Forelimb muscle (tissue), 1 donor: ENCODE measurements at places on chromosomes 7 and 10. TPM values are rescaled to one million over a fixed set of nuclear protein-coding genes. Genes with fewer than 3 reads are reported as not detected.

- DNase-seq: no peak
These were observed 44.2 kb upstream of the TMEM213 start for GRCh38 chr7:138753610-138754009.

- no peak for DNase-seq
These were observed 98.7 kb downstream of the NOC3L start for GRCh38 chr10:94264085-94264484.

LEP gene
- polyA plus RNA-seq: not detected

DNA sequence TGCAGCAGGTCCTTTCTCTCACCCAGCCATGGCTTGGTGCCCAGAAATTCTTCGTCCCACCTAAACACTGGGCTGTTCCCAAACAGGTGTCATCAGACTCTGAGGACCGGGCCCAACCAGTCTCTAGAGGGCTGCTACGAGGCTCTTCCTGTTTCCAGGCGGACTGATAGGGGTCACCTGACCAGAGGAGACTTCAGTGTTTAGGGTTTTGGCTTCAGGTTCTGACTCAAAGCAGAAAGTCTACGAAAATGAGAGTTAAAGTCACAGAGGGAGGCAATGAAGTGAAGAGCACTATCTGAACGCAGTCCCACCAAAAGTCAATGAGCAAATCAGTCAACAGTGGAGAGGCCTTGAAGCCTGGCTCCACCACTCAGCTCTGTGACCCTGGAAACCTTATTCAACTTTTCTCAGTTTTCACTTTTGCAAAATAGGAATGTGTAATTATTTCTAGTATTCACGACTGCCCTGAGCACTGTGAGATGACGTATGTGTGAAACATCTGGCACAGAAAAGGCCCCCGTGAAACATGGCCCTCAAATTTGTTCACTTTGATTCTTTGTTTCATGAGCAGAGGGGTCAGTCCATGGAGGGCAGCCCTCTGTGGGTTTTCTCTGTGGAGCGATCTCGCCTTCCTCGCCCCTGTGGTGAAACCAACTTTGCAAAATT, 189.9 kb upstream of the PDE1C start:
- DNase-seq: no peak

SHLD2 gene
- 18.9 TPM for polyA plus RNA-seq

ATRNL1 gene
- polyA plus RNA-seq: 0.71 TPM
